Gastroesophageal sphincter (tissue), 4 donors: ENCODE measurements at places on chromosomes 3 and 15.

DNA sequence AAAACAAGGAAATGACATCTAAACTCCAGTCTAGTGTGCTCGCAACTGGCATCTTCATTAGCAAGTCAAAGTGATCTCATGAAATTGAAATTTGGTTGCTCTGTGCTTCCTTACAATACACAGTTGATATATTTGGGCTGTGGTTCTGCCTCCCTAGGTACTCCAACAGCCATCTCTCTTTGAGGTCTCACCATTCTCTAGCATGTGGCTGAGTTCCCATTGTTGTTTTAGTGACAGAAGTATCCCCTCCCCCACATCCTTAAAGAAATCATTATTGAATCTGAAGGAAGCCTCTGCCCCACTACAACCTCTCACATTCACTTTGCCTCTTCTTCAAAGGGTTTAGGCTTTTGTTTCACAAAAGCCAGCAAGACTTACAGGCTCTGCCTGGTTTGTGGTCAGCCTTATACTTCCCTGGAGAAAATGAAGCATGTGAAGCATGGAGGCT is 516.5 kb downstream of the NLGN1 start:
- no peak for ATAC-seq

- ATAC-seq, result no peak
Observed at GRCh38 chr3:123361071-123361470, 87.8 kb downstream of the ADCY5 start.

DNA sequence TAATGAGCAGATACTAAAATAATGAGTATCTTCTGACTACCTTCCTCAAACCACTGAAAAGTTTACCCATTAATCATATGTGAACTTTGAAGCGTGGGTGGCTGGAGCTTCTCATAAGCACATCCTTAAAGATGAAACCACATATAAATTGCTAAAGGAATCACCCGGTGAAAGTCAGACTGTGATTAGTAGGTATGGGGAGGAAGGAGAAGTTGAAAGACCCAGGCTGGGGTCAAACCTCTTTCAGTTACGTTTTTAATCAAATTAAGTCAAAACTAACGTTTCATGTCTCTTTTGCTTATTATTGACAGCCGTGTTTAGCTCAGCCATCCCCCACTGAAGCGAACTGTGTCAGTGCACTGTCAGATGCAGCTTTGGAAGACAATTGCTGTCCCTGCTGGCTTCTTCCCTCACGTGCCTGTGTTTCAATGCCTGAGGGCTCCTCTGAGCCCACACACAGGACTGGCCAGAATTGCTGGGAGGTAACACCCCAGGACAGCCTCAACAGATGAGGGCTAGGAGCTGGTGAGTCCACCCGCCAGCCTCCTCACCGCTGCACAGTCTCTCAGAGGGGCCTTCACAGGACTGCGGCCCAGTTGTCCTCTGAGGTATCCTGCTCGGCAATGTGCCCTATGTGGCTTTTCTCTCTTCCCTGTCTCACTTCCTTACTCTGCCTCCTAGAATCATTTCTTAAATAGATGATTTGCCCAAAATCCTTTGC is 29.3 kb upstream of the SH3BP5 start:
- peak; percentile 39 for ATAC-seq

DNA sequence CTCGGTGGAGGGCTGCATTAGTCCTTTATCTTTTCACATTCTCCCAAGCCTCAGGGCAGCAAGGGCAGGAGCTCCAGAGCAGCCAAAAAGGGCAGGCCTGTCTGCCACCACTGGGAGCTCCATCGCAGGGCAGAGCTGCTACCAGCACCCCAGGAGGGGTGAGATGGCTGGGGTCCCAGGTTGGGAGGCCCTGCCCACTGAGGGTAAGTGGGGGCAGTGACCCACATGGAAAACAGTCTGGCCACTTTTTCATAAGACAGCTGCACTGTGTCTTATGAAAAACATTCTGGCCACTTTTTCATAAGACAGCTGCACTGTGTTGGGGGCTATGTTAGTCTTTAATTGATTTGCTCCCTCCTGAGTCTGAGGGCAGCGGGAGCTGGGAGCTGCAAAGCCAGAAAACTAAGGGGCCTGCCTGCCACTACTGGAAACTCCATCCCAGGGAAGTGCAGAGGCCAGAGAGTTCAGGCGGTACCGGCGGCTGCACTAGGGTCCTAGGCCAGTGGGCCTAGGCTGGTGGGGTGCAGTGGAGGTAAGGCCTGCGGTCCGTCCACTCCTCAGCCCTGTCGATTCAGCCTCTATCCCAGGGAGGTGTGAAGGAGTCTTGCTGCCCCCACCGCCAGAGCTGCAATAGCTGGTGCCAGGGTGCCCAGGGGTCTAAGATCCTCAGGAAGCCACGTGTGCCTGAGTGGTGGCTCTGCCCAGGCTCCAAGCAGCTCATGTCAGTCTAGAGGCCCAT is 45.4 kb downstream of the TMCO5A start:
- ATAC-seq, result no peak

GRCh38 chr3:63467392-63467791 is 185.1 kb upstream of the SNTN start:
- no peak for ATAC-seq
